ENCODE measurements at places on chromosomes 12 and 14.

DNA sequence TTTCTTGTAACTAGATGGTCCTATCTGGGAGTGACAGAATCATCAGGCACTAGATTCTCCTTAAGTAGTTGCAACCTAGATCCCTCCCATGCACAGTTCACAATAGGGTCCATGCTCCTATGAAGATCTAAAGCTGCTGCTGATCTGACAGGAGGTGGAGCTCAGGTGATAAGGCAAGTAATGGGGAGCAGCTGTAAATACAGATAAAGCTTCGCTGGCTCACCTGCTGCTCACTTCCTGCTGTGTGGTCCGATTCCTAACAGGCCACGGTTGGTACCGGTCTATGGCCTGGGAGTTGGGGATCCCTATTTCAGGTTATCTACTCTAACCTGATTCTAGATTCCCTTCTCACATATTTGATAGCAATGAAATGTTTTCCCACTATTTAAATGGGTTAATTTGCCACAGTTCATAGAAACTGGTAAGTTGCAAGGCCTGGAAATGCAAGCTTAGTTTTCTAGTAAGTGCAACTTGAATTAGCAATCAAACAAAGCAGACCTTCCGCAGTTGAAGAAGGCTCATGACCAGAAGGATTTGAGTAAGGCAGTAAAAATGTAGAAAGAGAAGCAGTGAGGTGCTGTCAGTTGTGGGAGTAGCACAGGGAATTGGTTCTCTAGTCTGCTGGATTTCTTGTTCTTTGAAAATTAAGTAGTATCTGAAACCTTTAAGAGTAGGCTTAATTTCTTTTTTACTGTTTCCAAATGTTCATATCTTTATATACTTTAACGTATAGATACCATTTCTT lies 332.3 kb downstream of the EGLN3 start:
- no peak for DNase-seq

GRCh38 chr12:49877066-49877465 lies 26.6 kb downstream of the FAIM2 start:
- no peak for DNase-seq

DNA sequence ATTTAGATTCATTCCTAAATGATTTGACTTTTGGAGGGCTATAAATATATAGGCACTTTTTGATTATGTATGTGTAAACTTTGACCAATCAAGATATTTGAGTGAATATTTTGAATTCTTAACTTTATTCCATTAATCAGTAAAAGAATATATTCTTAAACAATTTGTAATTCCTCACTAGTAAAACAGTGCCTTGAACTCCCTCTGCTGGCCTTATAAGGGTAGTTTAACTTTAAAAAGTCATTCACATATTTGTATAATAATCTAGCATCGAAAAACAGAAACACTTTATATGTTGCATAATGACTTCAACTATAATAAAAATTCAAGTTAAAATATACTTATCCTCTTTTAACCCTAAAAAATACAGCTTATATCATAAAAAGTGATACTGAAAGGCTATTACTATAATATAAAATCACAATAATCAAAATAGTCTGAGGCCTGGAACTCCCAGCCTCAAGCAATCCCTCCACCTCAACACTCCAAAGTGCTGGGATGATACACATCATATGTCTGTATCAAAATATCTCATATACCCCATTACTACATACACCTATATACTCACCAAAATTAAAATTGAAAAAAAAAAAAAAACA lies 31.2 kb downstream of the CCDC59 start:
- DNase-seq, result no peak

GRCh38 chr12:128165387-128165786 lies 101.6 kb upstream of the TMEM132C start:
- no peak for DNase-seq

DNA sequence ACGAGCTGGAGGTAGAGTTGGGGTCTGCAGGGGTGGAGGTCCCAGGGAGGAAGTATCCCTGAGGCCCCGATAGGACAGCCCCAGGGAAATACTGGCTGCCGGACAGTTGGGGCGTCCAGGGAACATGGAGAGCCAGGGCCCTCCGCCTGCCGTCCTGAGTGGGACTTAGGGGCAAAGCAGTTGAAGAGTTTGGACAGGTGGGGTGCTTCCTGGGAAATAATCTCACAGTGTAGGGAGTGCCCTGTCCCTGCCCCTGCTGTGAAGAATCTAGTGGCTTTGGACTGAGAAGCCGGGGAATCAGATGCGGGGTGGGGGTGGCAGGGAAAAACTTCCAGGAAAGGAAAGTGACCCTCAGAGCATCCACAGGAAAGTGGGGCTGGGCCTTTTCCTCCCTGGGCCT lies 9.8 kb upstream of the HHIPL1 start:
- no peak for DNase-seq

DNA sequence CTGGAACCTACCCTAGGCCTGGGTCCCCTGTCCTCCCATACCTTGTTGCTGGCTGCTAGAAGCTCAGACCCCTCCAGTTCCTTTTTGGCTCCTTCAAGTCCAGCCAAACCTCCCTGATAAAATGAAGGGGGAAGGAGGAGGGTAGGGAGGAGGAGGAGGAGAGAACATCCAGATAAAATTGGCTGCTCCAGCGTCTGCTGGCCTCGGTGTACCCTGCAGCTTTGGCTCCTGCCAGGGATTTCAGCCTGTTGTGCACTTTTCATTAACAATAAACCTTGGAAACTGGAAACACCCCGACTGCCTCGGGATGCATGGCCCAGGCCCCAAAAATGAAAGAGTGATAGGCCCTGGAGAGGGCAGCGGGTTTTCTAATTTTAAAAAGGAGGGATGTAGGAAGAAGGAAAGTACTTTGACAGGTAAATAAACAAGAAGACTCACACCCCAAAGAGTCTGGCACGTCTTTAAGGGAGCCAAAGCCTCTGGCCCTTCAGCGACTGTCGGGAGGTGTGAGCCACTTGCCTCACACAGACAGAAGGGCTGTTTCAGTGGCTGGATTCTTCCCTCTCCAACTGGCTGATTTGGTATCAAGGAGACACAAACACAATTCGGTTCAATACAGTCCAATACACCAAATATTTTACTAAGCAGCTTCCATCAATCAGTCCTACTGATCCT lies 49.8 kb downstream of the NUAK1 start:
- DNase-seq, result no peak

DNA sequence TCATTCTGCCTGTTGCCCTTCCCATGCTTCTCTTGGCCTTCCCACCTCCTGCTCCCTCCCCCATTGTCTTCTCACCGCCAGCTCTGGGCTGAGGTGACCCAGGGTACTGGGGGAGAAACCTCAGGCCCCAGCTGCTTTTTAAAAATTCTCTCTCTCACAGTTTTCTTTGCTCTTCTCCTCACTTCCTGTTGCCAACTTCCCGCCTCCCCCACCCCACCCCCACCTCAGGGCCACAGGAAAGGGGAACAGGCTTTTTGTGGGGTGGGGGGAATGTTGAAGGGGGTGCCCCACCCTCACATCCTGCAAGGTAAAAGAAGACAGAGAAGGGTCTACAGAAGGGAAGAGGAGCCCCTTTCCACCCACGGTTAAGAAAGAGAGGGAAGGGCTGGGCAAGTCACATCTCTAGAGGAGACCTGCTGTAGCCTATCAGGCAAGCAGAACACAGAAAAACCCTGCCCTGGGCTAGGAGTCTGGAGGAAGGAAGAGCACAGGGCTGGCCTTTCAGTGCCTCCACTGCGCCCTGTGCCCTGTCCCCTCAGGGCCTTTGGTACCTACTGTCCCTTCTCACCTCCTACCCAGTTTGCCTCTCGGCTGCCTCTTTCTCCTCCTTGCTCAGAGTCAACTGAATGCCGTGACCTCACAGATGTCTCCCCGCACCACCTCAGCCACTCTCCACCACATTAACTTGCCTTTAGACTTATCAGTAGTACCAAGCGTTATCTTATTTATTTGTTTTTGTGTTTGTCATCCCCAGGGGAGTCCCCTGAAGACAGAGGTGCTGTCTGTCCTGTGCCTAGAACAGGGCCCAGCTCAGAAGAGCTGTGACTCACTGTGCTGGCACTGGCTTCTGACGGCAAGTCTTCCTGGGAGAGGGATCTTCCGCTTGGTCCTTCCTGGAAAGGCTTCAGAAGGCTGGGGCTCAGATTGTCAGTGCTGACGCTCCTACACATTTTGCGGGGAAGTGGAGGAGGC lies 1.7 kb downstream of the ARHGAP9 start:
- DNase-seq, result no peak

GRCh38 chr12:131441060-131441396 lies 269.9 kb upstream of the SFSWAP start:
- DNase-seq, result no peak

GRCh38 chr12:59181196-59181777 lies 261.0 kb upstream of the LRIG3 start:
- no peak for DNase-seq

DNA sequence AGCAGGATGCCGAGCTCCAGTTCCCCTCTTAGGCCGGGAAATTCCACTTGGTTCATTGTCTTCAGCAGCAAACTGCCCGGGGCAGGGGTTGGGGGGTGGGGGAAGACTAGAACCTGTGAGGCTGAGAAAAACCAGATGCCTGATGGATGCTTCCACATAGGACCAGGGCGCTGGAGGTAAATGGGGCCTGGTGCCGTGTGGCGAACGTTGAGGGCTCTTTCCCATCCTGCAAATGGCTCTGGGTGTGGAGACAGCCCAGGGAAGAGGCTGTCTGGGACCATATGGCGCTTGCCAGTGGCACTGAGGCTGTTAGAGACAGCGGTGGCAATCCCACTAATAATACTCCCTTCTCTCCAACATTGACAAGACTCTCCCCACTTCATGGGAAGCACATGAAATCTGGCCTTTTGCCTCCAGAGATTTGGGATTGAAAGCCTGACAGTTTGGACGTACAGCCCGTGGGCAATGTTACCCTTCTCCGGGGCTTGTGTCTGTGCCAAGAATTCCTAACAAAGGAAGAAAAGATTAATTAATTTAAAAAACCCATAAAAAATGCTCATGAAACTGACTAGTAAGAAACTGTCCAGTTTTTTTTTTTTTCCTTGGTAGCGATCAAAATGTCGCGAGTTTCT lies 44.5 kb downstream of the MAP1LC3B2 start:
- DNase-seq, result no peak

DNA sequence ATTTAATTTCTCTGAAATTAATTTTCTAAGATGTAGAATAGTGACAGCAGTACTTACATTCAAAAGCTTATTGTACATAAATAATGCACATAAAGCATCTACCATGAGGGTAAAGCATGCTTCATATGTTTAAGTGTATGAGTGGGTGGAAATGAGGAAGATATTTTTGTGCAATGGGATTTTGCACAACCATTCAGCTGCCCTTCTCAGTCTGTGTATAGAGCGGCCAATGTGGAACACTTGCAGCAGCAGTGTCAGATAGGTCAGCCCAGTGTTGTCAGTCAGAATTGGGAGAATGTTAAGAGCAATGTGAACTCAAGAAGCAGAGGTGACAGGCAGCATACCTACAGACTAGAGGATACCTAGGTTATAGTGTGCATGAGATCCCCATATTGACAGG lies 72.5 kb upstream of the ATP2B1 start:
- no peak for DNase-seq

- DNase-seq, result no peak
Measured at GRCh38 chr14:104596451-104596918, 8.1 kb downstream of the TMEM179 start.

DNA sequence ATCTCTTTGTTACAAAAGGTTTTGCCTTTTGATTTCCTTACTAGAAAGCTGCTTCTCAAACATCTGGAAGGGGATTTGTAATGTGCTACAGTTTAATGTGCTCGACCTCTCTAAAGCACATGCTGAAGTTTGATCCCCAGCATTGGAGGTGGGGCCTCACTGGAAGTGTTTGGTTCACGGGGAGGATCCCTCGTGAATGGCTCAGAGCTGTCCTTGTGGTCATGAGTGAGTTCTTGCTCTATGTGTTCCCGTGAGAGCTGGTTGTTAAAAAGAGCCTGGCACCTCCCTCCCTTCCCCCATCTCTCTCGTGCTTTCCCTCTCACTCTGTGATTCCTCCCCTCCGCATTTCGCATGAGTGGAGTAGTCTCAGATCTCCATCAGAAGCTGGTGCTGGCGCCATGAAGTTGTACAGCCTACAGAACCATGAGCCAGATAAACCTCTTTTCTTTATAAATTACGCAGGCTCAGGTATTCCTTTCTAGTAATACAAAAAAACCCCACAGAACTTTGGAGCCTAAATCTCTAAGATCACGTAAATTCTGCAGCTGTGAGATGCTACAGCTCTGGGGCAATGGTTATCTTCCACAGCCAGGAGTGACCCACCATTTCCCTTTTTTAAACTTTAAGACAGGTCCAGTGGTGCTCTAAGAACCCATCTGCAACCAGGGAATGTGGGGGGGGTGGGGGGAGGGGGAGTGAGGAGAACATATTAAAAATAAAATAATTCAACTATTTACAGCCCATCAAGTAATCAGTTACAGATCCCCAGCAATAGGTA lies 214.4 kb downstream of the FOXN3 start:
- no peak for DNase-seq

DNA sequence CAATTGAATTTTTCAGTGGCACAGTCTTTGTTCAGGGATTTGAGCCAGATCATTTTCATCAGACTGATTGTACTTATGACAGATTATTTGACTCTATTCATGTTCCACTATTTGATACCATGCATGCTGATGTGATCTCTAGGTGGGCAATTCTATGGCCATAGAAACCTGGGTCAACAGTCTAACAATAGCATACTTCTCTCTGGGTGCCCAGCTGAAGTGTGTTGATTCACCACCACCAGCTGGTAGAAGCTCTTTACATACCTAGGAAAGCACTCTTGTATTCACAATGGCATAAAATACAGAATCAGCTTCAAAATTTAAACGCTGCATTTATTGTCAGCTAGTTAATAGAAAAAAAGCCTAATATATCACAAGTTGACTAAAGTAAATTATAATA lies 90.2 kb upstream of the TMTC2 start:
- no peak for DNase-seq

- no peak for DNase-seq
Measured at GRCh38 chr12:130793554-130793849, 45.5 kb downstream of the STX2 start.

- no peak for DNase-seq
Measured at GRCh38 chr12:78473136-78473535, 391.4 kb upstream of the SYT1 start.

- DNase-seq, result no peak
Measured at GRCh38 chr12:102430661-102431060, 49.7 kb downstream of the IGF1 start.

DNA sequence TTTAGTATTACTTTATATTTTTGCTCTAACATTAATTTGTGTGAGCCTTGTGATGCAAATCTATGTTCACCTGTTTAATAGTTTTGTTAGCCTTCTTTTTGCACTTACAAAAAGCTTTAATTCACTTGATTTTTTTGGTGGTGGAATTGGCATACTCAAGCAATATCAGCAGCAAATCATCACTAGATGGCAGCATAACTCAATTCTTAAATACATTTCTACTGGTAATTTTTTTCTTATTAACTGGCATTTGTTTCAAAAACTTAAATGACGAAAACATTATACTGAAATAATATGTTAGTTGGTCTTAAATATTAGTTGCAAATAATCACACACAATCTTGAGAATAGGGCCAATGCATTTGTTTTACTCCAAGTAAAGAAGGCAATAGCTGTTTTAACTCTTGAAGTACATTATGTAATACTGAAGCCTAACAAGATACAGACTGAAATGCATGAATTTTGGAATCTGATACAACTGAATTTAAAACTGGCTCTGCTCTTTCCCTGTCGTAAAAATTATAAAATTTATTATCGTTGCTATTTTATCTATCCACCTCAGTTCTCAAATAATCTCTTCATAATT lies 151.5 kb downstream of the ATXN7L3B start:
- DNase-seq, result no peak
